ENCODE measurements at places on chromosomes 3 and 15.

DNA sequence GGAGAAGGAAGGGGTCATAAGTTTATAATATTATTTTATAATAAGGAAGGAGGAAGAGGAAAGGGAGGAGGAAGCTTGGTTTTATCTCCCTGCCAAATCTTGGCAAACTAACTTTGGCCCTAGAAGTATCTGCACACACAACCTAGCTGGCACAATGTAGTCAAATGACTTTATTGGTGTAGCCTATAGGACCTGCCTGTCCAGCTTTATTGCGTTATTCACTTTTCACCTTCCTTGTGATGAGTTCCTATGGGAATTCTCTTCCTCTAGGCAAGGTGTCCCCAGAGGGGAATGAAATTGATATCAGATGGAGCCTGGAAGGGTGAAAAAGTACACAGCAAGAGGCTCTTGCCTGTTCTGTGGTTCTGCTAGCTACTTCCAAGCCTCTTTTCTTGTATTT, 111.2 kb upstream of the SLC25A36 start:
- no peak for DNase-seq

GRCh38 chr3:126124896-126125295, 41.0 kb upstream of the SLC41A3 start:
- DNase-seq = no peak

- DNase-seq = no peak
These were observed 192.5 kb downstream of the SHQ1 start for GRCh38 chr3:72655723-72656122.

DNA sequence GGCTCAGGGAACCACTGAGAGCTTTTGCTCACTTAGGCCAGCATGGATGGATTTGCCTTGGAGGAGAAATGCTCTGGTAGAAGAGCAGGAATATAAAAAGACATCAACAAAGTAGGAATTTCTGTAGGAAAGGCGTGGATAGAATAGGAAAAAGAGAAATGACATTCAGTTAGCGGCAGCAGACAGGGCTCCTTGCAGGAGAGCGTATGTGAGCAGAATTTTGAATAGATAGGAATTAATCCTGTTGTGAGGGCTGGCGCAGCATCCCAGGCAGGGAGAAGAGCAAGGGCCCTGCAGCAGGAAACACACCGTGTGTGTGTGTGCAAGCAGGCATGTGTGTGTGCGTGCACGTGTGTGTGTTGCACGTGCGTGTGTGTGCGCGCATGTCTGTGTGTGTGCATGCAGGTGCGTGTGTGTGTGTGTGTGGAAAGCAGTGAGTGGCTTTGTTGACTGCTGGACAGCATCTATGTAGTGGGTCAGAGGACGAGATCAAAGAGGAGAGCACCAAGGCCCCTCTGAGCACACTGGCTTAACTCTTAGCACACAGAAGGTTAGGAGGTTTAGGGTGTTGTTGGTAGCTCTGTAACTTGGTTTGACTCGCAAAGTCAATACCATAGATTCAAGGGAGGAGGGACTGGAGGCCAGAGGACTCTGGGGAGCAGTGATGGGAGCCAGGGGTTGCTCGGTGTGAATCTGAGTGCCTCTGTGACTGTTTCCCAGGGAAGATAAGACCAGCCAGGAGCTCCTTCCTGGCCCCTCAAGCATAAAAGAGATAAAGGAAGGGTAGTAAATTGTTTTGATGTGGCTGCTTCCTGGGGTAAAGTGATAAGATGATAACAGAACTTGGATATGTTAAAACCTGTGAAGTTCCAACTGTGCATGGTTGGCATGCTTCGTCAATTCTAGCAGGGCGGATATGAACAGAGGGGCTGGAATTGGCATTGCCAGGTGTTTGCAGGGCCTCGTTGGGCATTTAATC, 639.5 kb downstream of the NR2F2 start:
- DNase-seq = peak; percentile 21

- DNase-seq = no peak
These were observed 17.2 kb downstream of the TMOD3 start for GRCh38 chr15:51846463-51847230.

GRCh38 chr3:52188556-52188955, 9.4 kb upstream of the ALAS1 start:
- DNase-seq = no peak

All from heart left ventricle (tissue), 16 donors.